ENCODE measurements at places on chromosomes 5 and 9.

GRCh38 chr5:41832430-41832829 is 37.8 kb downstream of the OXCT1 start:
- DNase-seq: no peak

DNA sequence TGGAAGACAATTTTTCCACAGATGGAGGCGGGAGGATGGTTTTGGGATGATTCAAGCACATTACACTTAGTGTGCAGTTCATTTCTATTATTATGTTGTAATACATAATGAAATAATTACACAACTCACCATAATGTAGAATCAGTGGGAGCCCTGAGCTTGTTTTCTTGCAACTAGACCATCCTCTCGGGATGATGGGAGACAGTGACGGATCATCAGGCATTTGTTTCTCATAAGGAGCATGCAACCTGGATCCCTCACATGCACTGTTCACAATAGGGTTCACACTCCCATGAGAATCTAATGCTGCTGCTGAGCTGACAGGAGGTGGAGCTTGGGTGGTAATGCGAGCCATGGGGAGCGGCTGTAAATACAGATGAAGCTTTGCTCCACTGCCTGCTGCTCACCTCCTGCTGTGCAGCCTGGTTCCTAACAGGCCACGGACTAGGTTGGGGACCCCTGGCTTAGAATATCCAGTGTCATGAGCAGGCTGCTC is 1.6 kb downstream of the STKLD1 start:
- no peak for DNase-seq

GRCh38 chr5:142053426-142054151 is 40.8 kb upstream of the GNPDA1 start:
- no peak for DNase-seq

DNA sequence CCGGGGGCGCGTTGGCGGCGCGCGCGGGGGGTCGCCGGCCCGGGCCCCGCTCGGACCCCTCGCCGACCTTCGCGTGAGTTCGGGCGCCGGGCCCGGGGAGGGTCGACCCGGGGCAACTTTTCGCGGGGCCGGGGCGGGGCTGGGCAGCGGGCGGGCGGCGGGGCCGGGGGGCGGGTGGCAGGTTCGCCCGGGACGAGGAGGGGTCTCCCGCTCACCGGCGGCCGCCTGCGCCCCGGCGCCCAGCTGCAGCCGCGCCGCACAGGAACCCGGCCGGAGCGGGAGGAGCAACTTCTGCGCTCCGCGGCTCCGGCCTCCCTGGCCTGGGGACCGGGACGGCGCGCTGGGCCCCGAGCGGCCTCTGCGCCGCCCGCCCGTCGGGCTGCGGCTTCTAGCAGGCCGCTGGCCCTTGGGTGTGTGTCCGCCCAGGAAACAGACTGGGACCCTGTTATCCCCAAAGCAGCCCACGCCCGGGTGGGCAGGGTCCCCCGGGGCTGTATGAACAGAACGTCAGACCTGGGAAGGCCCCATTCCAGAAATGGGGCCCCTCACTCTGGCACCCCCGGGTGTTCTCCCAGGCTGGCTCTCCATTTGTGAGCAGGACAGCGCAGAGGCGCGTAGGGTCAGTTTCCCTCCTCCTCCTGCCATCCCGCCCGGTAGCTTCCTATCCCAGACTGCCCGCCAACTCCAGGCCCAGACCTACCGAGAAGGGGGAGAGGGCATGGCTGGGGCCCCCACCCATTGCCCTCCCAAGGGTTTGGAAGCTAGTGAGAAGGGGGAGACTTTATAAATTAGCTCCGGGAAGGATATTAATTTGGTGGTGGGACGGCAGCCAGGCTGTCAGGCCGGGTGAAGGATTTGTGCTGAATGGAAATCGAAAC is 708 bp downstream of the RXRA start:
- DNase-seq: no peak

DNA sequence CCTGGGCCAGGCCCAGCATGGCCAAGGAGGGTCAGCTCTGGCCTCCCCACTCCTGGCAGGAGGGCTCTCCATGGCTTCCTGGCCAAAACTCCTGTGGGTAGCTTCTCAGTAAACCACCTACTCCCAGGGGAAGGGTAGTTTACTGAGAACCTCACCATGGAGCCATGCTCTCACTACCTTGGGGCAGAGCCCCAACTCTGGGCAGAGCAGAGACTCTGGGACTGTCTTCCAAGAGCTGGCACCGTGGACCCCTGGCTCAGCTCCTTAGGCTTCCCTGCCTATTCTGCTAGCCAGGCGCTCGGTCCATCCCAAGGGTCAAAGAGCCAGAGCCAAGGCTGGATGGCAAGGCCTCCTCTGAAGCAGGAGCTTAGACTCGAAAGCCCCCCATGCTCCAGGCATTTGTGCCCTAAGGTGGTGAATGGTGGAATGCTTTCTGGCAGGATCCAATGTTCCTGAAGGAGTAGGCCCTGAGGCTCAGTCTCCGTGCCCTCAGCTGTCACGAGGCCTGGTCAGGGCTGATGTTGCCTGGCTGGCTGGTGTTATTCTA is 19.6 kb downstream of the TCF7 start:
- no peak for DNase-seq
